ENCODE measurements at places on chromosomes 3 and 15.

- DNase-seq, result no peak
These were observed 609.1 kb upstream of the GRM7 start for GRCh38 chr3:6251612-6252400.

GRCh38 chr3:197028728-197029510, 698 bp downstream of the MELTF start:
- peak; percentile 44 for DNase-seq

DNA sequence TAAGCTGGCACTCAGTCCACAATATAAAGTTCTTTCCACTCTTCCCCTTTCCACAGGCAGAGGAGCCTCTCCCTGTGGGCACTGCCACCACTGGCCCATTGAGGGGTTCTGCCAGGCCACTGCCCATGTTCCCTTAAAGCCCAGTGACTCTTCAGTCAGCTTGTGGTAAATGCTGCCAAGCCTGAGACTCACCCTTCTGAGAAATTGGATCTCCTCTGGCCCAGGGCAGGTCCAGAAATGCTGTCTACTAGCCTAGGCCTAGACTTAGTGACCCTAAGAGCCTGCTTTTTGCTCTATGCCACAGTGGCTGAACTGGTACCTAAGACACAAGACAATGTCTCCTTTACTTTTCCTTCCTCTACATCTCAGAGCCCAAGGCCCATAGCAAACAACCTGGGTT, 295.8 kb downstream of the RBMS3 start:
- DNase-seq, result no peak

- DNase-seq, result no peak
These were observed 53.1 kb downstream of the TM2D3 start for GRCh38 chr15:101599091-101599490.

GRCh38 chr3:196163666-196164493, 47.3 kb downstream of the ZDHHC19 start:
- no peak for DNase-seq

DNA sequence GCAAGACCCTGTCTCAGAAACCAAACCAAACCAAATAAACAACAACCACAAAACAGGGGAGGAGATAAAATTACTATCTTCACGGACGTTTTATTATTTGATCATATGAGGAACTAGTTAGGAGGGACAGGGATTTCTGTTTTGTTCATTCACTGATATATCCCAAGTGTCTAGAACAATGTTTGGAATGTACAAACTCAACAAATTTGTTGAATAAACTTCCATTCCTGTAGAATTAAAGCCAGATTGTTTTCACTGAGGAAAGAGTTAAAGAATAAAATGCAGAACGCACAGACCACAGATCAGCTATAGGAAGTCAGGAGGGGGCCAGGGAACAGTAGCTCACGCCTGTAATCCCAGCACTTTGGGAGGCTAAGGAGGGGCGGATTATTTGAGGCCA, 6.5 kb upstream of the STRC start:
- no peak for DNase-seq

DNA sequence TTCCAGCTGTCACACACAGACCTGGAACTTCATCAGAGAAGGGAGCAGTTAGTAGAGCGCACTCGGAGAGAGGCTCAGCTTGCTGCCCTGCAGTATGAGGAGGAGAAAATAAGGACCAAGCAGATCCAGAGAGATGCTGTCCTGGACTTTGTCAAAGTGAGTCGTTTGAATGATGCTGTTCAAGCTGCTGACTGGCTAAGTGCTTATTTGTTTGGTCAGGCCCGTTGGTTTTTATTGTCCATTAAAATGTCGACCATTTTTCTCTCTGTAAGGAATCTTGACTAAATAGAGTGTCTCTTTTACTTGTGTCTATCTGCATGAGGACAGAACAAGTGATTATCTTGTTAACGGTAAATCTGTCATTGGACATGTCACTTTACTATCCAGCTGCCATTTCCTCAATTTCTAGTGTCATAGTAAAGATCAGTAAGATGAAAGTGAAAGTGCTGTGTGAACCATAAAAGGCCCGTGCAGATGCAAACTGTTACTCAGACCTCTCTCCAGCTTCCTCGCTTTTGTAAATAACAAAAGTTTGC, 56.9 kb downstream of the LRCH3 start:
- no peak for DNase-seq

DNA sequence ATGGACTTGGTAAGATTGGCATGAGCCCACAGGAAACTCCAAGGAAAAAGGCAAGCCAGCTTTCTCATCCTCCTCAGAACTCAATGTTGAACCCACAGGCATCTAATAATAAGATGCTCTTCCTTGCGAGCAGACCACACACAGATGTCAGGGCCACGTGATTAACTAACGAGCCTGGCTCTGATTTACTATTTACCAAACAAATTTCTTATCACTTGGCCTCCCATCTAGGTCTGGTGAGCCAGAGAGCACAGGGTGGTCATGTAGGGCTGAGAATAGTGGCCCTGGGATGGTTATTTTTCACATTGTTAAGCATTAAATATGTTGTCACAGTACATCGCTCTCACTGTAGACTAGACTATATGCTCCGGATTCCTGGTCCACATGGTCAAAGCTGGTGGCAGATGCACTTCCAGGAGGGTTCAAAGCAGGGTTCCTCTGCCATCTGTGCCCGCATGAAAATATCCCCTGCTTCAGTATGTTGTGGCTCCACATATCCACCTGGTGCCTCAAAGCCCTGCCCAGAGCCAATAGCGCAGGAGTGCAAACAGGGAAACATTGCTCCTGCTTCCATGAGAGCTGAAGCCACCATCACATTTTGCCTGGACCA, 472.5 kb upstream of the WNT5A start:
- no peak for DNase-seq

GRCh38 chr3:28171962-28172361, 69.5 kb upstream of the CMC1 start:
- no peak for DNase-seq

GRCh38 chr3:123080864-123081562, 14.2 kb downstream of the PDIA5 start:
- no peak for DNase-seq

DNA sequence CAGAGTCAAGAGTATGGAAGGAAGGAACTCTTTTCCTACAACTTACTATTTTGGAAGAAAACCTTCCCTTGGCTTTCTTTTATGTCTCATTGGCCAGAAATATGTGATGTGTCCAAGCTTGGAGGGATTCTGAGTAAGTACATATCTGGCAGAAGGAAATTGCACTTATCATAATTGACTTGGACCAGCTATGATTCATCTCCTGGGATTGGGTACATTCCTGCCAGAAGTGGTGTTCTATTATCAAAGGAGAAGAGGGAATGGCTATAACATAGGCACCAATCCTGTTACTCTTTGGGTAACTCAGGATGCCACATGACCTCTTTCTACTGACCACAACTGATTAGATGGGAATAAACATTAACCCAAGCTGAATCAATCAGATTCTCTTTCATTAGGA, 13.5 kb upstream of the DAZL start:
- peak; percentile 88 for DNase-seq

DNA sequence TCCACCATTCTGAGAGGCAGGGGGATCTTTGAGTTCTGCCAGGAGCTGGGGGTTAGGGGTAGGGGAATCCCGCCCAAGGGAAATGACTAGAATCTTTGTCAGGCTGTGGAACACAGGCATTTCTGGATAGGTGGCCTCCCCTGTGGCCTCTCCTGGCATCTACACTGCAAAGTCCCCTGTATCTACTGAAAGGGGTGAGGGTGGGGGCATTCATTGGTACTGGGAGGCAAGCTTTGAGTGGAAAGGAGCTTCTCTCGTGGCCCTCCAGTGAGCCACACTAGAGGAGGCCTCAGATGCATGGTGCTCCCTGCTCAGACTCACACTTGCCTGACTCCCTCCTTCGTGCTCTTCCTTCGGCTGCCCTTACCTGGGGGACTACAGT, 59.9 kb downstream of the CCNL1 start:
- DNase-seq, result no peak

DNA sequence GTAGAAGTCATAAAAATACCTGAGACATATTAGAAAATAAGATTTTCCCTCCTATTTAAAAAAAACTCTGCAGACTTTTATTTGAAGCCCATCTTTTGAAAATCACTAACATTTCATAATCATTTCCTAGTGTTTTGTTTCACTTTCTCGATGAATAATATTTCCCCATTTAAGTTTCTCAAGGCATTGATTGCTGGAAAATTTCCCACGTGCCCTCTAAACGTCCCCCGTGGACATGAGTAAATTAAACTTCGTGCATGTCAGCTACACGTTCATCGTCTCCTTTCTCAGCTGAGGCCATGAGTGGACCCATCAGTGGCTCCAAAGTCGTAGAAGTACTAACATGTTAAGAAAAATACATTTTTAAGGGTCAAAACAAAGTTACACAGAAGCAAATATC, 2.0 kb upstream of the TM2D3 start:
- DNase-seq, result no peak

DNA sequence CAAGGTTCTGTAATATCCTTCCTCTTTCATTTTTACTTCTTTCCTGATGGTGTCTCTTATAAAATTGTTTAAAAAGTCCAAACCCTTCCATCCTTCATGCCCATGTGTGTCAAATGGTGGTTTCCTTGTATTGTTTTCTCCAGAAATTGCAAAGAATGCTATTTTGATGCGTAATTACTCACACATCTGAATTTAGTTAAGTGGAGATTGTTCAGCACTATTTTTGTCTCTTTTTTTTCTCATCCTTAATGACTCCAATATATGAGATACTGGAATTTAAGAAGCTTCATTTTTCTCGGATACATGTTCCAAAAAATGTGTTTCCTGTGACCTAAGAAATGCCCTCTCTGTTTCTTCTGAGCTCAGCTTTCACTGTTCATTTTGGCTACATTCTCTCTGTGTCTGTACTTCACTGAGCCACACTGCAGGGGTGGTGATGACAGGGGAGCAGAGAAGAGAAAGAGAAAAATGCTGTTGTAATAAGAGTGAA, 799.8 kb downstream of the DIPK2A start:
- no peak for DNase-seq

DNA sequence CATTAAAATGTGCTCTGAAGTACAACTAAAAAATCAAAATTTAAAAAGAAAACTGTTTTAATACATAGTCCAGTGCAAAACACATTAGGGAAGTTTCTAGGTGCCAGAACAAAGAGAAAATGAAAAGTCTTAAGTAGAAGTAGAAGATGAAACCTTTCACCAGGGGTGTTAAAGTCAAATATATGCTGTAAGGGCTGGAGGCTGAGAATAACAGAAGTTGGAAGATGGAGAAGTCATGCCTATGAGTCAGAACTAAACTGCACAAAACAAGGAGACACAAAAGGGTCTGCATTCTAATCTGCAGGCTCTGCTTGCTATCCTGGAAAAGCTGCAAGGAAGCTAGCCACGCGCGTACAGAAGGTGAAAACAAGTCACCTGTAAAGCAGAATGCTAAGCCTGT, 48.7 kb upstream of the CPB1 start:
- DNase-seq, result no peak

DNA sequence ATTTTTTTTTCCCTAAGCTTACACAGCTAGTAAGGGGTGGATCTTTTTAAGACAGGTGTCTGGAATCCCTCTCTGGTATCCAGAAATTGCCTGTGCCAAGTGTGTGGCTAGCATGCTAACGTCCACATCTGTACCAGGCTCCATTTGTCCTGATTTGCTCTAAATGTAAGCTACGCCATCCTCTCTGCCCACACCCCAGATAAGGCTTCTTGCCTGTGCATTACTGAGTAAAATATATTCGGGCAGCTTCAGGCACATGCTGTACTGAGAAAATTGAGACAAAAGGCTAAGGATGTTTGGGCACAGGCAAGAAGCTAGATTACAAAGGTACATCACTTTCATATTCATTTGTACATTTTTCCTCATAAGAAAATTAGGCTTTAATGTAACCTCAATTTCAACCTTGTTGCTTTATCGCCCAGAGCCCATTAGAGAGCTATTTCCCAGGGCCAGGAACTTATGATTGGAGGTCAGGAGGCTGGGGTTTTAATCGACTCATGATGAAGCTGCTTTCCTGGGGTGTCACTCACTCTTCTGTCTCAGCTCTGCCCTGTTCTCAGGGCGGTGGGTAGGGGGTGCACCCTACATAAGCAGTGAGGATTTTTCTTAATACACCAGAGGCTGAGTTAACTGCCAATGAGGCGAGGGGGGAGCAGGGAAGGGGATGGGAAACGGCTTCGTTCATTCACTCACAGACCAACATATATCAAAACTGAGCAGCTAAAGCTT, 106.3 kb downstream of the RORA start:
- no peak for DNase-seq

- no peak for DNase-seq
These were observed 60.2 kb downstream of the SYNPR start for GRCh38 chr3:63338351-63338750.

- no peak for DNase-seq
These were observed 4.5 kb downstream of the THRB start for GRCh38 chr3:24490151-24490550.

GRCh38 chr3:149376718-149377407, 586 bp downstream of the TM4SF1 start:
- DNase-seq, result no peak

DNA sequence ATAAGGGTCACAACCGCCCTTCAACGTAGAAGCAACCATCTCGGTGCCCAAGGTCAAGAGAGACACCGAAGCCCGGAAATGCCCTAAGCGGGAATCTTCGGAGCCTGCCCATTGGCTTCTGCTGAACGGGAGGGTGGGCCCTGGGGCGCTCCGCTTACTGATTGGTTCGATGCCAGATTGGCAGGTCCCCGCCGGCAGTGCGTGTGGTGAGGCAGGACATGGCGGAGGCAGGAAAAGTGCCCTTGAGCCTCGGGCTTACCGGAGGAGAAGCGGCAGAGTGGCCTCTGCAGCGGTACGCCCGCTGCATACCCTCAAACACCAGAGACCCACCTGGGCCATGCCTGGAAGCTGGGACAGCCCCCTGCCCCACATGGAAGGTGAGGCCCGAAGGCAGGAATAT, at the start of gene REC114:
REC114 (plus strand) TSS at position 197 of the 400 bp plus-strand sequence; CDS start at position 219, 22 bp downstream.
- DNase-seq, result no peak

DNA sequence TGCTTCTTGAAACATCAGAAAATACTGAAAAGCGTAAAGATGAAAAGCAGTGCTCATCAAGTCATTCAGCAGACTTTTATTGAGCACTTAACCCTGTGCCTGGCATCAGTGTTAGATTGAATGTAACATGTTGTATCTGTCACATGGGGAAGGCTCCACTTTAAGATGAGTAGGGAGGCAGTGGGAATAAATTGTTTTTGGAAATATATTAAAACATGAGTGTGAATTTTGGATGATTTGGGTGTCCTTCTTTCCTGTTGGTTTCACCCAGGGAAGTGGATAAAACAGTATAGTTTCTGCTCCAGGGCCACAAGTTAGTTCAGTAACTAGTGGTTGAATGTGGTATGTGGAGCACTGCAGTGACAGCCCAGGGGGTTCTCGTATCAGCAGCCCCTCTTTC, 301.4 kb upstream of the TPM1 start:
- no peak for DNase-seq

GRCh38 chr3:134239538-134239937, 11.1 kb downstream of the RYK start:
- DNase-seq, result no peak

Measured in NCI-H226 (cell line).